ENCODE measurements at places on chromosomes 13 and 19. TPM values are rescaled to one million over a fixed set of nuclear protein-coding genes. Genes with fewer than 3 reads are reported as not detected.

TGFBR3L gene
- total RNA-seq, result not detected

GRCh38 chr19:6826281-6826920 is 53.9 kb downstream of the VAV1 start:
- H3K27me3 ChIP-seq, result no peaks in the 10 kb centered on the region
- H3K27ac ChIP-seq, result no peak overlapping the region
- H3K36me3 ChIP-seq, result no peaks in the 10 kb centered on the region
- H3K4me1 ChIP-seq, result no peaks in the 10 kb centered on the region
- H3K4me3 ChIP-seq, result no peak overlapping the region

AMER2 gene
- total RNA-seq, result not detected

- H3K36me3 ChIP-seq, result no peaks in the 10 kb centered on the region
- no peak for DNase-seq
- no peaks in the 10 kb centered on the region for H3K4me1 ChIP-seq
Observed at GRCh38 chr13:43260999-43261398, 237.6 kb downstream of the DNAJC15 start.

DNA sequence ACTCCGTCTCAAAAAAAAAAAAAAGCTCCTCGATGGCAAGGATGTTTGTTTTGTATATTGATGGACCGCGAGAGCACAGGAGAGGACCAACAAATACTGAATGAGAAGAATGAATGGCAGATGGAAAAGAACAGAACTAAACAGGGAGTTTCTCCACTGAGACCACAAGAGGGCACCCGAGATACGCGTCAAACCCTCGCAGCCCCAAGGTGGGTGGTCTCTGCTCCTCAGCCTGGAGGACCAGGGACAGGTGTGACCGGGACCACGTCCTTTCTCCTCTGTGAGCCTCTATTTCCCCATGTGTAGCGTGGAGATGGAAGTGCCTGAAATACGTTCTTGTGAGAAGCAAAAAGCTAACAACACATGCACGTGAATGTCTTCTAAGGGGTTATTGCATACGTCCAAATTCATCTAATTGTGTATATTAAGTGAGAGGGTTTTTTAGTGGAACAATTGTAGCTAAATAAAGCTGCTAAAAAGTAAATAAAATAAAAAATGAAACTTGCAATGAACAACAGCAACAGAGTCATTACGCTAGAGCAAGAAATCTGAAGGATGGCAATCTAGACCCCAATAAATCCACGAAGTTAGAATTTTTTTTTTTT is 8.3 kb upstream of the CDC42EP5 start:
- no peak overlapping the region for H3K4me3 ChIP-seq
- no peak overlapping the region for H3K27ac ChIP-seq
- H3K4me1 ChIP-seq, result no peaks in the 10 kb centered on the region
- DNase-seq, result peak; percentile 69

COG3 gene
- 39.3 TPM for total RNA-seq

DNA sequence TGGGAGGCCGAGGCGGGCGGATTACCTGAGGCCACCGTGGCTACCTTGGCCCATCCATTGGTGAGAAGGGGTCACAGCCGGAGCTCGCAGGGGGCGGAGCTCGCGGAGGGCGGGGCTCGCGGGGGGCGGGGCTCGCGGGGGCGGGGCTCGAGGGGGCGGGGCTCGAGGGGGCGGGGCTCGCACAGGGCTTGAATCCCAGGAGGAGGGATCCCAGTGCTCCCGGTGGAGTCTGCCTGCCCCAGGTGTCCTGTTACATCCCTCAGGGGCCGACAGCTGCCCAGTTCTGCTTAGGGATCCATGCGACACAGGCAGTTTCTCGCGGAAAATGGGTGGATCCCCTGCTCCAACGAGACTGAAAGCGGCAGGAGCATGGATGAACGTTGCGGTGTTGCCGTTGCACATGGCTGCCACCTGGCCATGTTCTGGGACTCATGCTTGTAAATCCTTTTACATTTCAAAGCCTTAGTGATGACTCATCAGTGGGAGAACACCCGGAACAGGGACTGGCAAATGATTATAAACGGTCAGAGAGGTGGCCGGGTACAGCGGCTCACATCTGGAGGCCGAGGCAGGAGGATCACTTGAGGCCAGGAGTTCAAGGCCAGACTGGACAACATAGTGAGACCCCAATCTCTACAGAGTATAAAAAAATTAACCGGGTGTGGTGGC is 25.1 kb downstream of the TMPRSS9 start:
- H3K4me3 ChIP-seq, result no peak overlapping the region
- H3K27me3 ChIP-seq, result no peaks in the 10 kb centered on the region
- H3K4me1 ChIP-seq, result no peaks in the 10 kb centered on the region
- no peak for DNase-seq
- H3K27ac ChIP-seq, result no peak overlapping the region

DNA sequence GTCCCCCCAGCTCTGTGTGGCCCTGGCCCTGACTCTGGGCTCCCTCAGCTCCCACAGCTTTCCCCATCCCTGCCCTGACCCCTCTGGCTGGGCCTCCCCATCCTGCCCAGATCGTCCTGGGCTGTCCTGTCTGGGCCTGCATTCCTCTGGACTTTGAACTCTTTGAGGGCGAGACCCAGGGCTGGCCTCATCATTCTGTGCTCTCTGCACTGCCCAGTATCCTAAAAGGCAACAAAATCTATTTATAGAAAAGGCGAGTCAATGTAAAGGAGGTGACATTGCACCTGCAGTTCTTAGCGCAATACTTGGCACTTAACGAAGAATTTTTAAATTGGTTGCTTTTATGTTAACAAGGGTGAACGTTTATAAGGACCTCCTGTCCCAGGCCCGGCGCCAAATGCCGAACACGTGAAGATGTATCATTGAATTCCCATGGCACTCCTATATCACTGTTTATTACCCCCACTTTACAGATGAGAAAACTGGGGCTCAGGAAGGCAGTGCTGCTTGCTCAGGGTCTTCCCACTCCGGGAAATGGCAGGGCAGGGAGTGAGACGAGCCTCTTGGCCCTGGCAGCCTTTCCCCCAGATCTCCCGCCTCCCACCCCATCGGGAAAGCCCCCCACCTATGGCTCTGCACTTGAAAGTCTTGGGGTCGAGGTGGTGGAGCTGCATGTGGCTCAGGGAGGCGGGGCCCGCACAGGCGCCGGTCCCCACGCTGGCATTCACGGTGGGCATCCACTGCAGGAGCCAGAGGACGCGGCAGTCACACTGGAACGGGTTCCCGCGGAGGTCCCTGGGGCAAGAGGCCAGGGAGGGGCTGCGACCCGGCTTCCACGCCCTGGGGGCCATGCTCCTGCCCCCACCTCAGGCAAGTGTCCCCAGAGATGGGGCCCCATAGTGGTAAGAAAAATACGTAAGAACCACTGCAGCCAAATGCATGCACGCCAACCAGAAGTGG is 3.8 kb downstream of the LGI4 start:
- H3K27ac ChIP-seq, result no peak overlapping the region
- H3K4me1 ChIP-seq, result no peaks in the 10 kb centered on the region
- no peaks in the 10 kb centered on the region for H3K27me3 ChIP-seq

MPV17L2 gene
- 6.2 TPM for total RNA-seq

GRCh38 chr19:12912571-12912970 is 6.5 kb downstream of the SYCE2 start:
- H3K4me1 ChIP-seq, result no peaks in the 10 kb centered on the region
- H3K27me3 ChIP-seq, result no peaks in the 10 kb centered on the region
- no peak for DNase-seq
- H3K27ac ChIP-seq, result no peak overlapping the region
- H3K4me3 ChIP-seq, result no peak overlapping the region

DNA sequence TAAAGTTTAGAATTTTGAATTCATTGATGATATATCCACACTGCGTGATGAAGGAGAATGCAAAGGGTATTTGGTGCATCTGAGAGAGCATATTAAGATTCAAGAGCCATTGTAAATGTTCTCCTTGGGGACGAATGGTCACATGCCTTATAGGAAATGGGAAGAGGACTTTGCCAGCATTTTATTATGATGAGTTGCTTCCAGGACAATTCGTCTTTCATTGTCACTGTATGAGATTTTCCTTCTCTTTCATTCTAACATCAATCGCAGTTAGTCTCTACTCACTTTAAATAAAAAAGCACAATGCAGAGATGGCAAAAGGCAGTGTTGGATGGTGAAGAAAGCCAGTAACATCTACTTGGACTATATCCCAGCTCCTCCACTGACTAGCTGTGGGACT is 21.4 kb downstream of the WDFY2 start:
- no peak for DNase-seq
- H3K27me3 ChIP-seq, result no peaks in the 10 kb centered on the region
- H3K4me3 ChIP-seq, result no peak overlapping the region
- no peaks in the 10 kb centered on the region for H3K4me1 ChIP-seq
- no peaks in the 10 kb centered on the region for H3K36me3 ChIP-seq

GRCh38 chr13:35767256-35767976 is 290.9 kb upstream of the MAB21L1 start:
- no peak for DNase-seq
- H3K27ac ChIP-seq, result no peak overlapping the region
- no peaks in the 10 kb centered on the region for H3K36me3 ChIP-seq
- no peak overlapping the region for H3K4me3 ChIP-seq
- H3K4me1 ChIP-seq, result no peaks in the 10 kb centered on the region
- H3K27me3 ChIP-seq, result no peaks in the 10 kb centered on the region

- no peaks in the 10 kb centered on the region for H3K36me3 ChIP-seq
- H3K4me3 ChIP-seq, result no peak overlapping the region
- DNase-seq, result no peak
- H3K4me1 ChIP-seq, result no peaks in the 10 kb centered on the region
Observed at GRCh38 chr13:40476175-40476958, 190.1 kb downstream of the FOXO1 start.

DNA sequence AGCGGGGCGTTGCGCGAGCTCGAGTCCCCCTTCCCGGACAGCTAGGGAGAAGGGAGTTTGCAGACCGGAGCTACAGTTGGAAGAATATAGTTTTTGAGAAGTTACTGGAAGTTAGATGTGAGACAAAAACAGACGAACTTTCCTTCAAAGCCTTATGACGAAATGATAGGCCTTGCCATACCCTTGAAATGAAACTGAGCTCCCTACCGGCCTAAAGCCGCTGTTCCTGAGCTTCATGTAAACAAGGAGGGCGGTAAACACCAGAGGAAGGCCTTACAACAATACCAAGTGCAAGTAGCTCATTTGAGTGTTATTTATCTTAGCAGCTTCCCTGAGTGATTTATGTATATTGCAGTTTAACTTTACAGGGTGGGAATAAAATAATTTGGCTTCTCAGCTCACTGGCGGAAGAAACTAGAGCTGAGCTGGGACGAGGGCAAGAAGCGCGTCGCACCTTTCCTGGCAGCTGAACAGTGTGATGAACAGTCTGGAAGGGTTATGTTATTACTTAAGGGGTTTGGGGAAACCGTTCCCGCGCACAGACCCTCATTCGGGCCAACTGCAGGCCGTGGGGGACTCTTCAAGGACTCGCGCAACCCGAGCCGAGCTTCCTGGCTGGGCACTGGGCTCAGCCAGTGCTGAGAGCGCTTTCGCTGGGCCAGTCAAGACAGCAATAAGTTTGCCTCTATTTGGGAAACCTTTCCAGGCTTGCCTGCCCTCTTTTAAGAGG is 111.2 kb downstream of the KCNRG start:
- DNase-seq, result no peak
- no peaks in the 10 kb centered on the region for H3K36me3 ChIP-seq
- peak overlapping the region; percentile 65 for H3K4me3 ChIP-seq
- no peaks in the 10 kb centered on the region for H3K27me3 ChIP-seq
- H3K4me1 ChIP-seq, result no peaks in the 10 kb centered on the region

DNA sequence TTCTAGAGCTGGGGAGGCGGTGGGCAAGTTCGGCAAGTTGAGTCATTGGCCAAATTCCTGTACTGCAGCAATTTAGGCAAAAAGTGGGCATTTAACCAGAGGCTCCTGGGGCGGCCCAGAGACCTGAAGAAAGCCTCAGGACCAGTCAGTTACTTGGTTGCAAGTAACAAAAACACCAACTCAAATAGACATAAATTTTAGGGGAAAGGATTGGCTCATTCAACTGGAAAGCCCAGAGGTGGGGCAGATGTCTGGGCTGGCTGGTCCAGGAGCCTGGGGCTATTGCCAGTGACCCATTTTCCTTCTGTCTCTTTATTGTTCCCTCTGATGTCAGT is 97.1 kb downstream of the SIPA1L3 start:
- H3K27me3 ChIP-seq, result no peaks in the 10 kb centered on the region
- peak overlapping the region; percentile 0 for H3K27ac ChIP-seq
- no peak for DNase-seq
- peak overlapping the region; percentile 44 for H3K4me3 ChIP-seq
- no peaks in the 10 kb centered on the region for H3K4me1 ChIP-seq

GRCh38 chr13:33105387-33106005 is 89.3 kb downstream of the KL start:
- H3K27me3 ChIP-seq, result no peaks in the 10 kb centered on the region
- no peak for DNase-seq
- H3K4me1 ChIP-seq, result peaks cover 6% of the 10 kb centered on the region
- H3K27ac ChIP-seq, result peak overlapping the region; percentile 4
- H3K36me3 ChIP-seq, result no peaks in the 10 kb centered on the region

DNA sequence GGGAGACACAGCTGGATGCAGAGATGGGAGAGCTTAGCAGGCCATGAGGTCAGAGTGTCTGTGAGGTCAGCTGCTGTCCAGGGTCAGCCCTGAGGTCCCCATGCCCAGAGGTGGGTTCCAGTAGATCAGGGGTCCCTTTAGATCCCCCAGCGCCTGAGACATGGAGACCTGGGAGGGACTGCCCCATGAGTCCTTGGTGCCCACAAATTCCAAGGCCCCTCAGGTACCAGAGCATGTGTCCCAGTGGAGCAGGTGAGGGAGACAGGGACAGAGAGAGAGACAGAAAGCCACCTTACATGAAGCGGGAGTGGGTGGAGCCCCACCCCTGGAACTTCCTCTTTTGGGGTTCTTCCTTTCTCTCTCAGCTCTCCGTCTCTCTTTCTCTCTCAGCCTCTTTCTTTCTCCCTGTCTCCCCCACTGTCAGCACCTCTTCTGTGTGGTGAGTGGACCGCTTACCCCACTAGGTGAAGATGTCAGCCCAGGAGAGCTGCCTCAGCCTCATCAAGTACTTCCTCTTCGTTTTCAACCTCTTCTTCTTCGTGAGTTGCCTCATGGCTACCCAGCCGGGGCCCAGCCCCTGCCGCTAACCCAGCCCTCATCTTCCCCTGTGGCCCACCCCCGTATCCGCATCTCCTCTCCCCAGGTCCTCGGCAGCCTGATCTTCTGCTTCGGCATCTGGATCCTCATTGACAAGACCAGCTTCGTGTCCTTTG is at the start of gene CD37:
TSS of gene CD37 (plus strand) at position 336 of the 713 bp plus-strand sequence. CDS start at position 471, 135 bp downstream.
- H3K36me3 ChIP-seq, result no peaks in the 10 kb centered on the region
- H3K4me1 ChIP-seq, result no peaks in the 10 kb centered on the region
- H3K4me3 ChIP-seq, result no peak within 1 kb of the TSS
- no peaks in the 10 kb centered on the region for H3K27me3 ChIP-seq
- H3K27ac ChIP-seq, result no peak within 1 kb of the TSS

- no peaks in the 10 kb centered on the region for H3K36me3 ChIP-seq
- no peak overlapping the region for H3K27ac ChIP-seq
- no peaks in the 10 kb centered on the region for H3K27me3 ChIP-seq
- DNase-seq, result no peak
- H3K4me3 ChIP-seq, result no peak overlapping the region
Observed at GRCh38 chr13:43580280-43580679, 206.5 kb downstream of the ENOX1 start.

- no peak for DNase-seq
- H3K4me1 ChIP-seq, result no peaks in the 10 kb centered on the region
- H3K27me3 ChIP-seq, result no peaks in the 10 kb centered on the region
- H3K36me3 ChIP-seq, result no peaks in the 10 kb centered on the region
Observed at GRCh38 chr13:65653613-65654012, 1576.5 kb downstream of the PCDH9 start.

CELF5 gene
- total RNA-seq, result not detected
